NCI-H1694 treated with DMSO at 0.1 percent for 48 hours (cell line): ENCODE measurements at places on chromosomes 6 and 20.

DNA sequence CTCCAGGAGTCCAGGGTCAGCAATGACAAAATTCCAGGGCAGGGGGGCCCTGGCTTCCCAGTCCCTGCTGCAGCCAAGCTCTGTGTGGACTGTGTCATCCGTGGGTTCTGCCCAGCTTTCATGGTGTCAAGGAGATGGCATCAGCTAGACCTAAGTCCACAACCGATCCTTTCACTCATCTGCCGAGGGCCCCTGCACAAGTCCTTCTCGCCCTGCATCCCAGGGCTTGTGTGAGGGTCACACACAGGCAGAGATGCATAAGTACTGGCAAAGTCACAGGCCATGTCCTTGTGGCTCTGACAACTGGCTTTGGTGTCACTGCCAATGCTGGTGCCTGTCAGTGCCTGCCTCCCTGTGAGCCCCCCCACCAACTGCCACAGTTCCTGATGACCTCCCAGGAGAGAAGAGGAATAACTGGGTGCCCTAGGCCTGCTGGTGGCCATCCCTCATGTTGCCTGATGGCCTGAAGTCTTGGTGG is 181.4 kb upstream of the CST7 start:
- no peak for DNase-seq

DNA sequence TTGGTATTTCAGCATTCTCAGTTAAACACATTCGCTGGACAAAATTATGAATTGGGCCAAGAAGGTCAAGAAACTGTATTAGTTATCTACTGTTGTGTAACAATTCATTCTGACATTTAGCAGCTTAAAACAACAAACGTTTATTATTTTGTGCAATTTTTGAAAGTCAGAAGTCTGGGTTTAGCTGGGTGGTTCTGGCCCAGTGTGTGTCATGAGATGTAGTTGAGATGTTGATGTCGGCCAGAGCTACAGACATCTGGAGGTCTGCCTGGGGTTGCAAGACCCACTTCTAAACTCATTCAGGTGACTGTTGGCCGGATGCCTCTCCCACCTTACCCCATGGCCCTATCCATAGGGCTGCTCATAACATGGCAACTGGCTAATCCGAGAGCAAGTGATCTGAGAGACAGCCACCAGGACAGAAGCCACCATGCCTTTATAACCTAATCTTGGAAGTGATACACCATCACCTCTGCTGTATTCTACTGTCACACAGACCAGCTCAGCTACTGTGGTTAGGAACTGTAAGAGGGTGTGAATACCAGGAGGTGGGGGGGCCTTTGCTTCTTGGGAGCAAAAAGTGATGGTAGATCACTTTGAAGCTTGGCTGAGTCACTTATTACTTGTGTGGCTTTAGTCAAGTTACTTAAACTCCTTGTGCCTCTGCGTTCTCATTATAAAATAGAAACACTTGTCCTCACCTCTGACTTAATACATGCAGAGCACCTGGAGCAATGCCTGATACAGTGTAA is 217.0 kb upstream of the MYLIP start:
- DNase-seq, result no peak

- DNase-seq, result no peak
These were observed 15.6 kb downstream of the SNRPC start for GRCh38 chr6:34772940-34773339.

DNA sequence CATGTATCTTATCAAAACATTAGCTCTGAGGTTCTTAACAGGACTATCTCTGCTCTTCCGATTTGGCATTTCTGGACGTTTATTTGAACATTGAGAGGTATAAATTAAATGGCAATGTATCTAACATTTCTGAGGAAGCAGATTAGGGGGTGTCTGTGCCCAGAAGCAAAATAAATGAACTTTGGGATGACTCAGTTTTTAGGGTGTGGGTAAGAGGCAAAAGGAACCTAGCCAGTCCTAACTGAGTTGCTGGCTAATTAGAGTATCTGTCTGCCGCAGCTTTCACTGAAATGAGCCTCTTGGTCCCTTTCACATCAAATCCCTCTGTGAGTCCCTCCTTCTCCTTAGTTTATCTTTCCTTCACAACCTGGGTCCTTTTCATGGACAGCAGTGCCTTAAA is 1.1 kb downstream of the RNF144B start:
- no peak for DNase-seq

GRCh38 chr6:19501737-19502245 is 335.4 kb upstream of the ID4 start:
- DNase-seq, result no peak

DNA sequence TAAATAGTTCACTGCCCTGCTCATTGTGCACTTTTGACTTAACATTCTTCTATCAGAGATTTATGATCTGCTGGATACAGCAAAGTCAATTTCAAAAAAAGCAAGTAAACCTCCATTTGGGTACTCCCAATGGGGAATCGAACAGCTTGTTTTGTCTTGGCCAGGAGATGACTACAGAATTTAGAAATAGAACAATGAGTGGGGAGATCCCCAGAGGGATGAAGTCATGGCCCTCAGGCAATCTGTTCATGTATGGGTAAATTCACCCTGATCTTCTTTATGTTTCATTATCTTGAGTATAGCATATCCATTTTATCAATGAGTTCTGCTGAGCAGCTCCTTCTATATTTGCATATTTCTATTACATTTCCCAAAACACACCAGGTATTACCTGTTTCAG is 1681.9 kb downstream of the HACE1 start:
- no peak for DNase-seq

GRCh38 chr6:13624871-13625288 is 9.7 kb downstream of the NOL7 start:
- DNase-seq, result peak; percentile 52

- DNase-seq, result no peak
These were observed 5.5 kb upstream of the UTRN start for GRCh38 chr6:144279484-144280150.

DNA sequence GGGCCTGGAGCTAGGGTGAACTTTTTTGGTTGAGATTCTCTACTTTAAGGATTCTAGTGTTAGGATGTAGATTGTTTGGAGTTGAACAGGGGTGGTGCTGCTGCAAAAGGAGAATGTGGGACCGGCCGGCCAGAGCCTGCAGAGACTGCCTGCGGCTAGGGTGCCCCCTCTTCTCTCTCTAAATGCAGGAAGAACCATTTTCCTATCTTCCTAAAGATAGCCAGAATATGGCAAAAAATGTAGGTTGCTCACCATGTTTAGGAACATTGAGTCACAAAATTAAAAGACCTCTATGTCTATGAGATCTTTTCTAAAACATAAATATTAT is 39.5 kb downstream of the BICRAL start:
- no peak for DNase-seq

DNA sequence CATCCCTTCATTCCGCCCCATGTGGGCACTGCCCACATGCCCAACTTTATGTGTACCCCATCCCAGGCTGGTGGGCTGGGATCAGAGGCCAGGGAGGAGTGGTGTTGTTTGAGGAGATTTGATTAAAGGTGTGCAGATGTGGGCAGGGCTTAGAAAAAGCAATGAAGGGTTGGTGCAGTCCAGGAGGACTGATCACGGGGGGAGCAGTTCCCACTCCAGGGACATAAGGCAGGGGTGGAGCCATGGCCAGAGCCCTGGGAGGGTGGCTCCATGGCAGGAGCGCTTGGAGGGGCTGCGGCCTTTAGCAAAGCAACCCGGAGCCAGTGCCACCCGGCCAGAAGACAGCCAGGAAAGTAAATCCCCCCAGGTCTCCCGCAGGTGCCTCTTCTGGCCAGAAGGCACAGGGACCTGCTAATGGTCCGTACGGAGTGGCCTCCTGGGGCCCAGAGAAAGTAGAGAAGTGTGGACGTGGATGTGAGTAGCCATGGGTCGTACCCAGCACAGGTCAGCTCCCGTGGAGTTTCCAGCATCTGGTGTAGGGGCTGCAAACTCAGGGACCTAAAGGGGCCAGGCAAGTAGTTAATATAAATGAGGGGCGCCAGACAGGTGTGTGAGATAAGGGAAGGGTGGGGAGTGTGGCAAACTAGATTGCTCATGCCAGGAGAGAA is 62.1 kb upstream of the APCDD1L start:
- no peak for DNase-seq

DNA sequence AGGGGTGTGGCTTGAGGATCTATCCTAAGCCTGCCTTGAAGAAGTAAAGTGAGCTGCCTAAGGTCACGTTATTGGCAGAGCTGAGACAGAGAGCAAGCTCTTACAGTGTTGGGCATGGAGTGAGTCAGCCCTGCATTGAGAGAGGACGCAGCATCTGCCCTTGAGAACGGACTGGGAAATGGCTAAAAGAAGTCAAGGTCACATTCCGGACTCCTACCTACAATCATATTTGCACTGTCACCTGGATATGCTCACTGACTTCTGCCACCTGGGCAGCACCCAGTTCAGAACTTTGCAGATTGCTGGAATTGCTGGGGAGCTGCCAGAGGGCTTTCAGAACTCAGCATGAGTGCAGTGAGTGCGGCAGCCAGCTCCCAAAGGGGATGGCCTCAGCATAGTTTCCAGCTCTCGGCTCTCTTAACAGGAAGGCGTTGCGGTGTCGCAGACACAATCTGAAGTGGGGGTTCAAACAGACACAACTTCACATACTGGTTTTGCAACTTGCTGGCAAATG is 199.3 kb upstream of the SGK1 start:
- DNase-seq, result no peak

DNA sequence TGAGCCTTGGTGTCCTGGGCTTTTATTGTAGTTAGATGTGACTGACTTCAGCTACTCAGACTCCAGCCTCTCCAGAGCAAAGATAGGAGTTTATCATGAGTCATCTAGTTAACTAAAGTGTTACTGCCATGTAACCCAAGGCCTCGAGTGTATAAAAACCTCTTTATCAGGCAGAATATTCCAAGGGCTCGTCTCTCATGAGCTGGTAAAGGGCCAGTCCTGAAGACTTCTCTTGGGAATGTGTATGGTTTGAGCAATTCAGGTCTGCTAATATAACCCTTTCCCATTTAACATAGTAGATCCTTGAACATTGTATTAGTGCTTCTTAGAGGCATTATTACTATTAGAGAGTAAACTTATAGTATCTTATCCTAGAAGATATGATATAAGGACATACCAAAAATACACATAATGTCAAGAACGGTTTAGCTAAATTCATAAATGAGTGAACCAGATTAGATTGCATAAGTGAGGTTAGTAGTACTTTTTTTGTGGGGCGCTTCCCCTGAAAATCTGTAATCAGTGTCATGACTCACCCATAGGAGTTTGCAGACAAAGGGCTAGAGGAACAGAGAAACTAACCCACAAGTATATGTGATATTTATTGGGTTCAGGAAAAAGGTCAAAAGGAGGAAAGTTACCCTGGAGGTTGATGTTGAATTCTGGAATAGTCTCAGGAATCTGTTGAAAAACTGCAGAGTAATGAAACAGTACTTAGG is 16.0 kb downstream of the DSE start:
- DNase-seq, result no peak

DNA sequence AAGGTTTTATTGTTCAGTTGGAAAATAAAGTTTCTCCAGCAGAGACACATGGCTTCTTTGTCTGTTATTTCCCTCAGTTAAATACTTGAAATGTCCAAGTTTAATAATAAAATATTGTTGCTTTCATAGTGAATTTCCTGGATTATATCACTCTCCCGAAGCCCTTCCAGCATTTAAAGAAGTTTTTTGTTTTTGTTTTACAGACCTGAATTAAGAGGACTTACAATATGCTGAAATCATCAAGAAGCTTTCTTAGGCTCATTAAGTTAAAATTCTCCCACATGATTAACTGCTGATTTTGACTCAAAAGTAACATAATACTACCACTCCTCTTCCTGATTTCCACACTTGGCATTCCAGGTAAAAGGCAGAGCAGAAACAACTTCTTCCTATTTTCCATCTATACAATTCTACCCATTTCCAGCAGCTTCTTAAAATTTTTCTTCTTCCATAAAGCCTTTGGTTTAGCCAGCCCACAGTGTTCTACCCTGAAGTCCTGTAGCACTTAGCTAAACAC is 35.8 kb downstream of the PDSS2 start:
- no peak for DNase-seq

- DNase-seq, result no peak
These were observed 2.4 kb upstream of the BLCAP start for GRCh38 chr20:37529968-37530600.

DNA sequence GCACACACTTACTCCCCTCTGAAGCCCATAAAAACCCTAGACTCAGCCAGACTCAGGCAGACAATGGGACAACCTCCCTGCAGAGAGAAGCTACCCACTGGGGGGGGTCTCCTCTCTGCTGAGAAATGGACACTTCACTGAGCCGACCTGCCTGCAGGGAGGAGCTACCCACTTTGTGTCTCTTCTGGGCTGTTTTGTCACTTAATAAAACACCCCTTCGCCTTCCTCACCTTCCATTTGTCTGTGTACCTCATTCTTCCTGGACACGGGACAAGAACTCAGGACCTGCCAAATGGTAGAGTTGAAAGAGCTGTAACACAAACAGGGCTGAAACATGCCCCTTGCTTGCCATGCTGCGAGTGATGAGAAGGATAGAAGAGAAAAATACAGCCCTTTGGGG is 151.7 kb upstream of the HDDC2 start:
- no peak for DNase-seq

DNA sequence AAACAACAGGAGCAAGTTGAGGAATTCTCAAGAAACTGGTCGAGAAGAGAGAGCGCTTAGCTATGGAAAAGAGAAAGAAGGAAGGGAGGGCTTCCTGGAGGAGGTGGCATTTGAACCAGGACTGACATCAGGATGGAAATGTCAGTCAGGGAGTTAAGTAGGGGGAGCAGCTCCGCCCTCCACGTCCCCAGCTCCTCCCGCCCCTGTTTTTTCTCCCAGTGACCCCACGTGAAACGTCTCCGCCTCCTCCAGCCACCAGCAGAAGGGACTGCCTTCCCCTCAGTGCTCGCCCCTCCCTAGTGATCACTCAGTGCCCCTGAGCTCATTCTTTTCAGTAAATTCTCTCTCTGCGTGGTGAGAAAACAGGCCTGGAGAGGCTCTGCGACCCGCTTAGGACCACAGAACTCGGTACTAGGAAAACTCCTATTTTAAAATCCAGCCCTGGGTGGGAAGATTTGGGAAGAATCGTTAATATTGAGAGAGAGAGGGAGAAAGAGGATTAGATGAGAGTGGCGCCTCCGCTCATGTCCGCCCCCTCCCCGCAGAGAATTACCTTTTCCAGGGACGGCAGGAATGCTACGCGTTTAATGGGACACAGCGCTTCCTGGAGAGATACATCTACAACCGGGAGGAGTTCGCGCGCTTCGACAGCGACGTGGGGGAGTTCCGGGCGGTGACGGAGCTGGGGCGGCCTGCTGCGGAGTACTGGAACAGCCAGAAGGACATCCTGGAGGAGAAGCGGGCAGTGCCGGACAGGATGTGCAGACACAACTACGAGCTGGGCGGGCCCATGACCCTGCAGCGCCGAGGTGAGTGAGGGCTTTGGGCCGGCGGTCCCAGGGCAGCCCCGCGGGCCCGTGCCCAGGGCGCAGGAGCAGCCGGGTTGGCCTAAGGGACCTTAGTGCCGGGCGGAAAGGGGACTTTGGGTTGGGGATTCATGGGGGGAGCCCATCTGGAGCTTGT is 4.6 kb downstream of the HLA-DPB1 start:
- DNase-seq, result no peak

DNA sequence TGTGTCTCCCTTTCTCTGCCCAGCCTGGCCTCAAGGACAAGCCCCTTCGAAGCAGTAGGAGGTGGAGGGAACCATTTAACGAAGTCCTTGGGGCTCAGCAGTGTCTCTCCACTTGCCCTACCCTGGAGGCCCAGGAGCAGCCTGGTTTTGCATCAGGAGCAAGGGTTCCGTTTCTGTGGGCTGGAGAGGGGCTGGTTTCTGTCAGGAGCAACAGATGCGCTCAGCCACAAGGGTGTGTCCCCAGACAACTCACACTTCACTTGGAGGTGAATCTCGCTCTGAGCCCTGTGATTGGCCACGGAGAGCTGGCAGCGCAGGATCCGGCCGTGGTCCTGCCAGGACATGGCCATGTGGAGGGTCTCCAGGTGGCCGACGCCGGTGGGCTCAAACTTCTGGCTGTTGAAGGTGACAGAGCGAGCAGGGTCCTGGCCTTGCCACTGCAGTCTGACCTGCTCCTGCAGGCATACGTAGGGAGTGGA is 6.9 kb downstream of the SIGLEC1 start:
- no peak for DNase-seq
